ENCODE measurements at places on chromosomes 16 and 17. TPM values are rescaled to one million over a fixed set of nuclear protein-coding genes. Genes with fewer than 3 reads are reported as not detected.

Gene PRKCA
- polyA plus RNA-seq = 4.9 TPM

Gene MT1F
- polyA plus RNA-seq = 42.4 TPM

Gene TRIM65
- 29.6 TPM for polyA plus RNA-seq

Gene CHST4
- not detected for polyA plus RNA-seq

Gene MYH1
- polyA plus RNA-seq = not detected

All from naive thymus-derived CD4-positive, alpha-beta T cell (primary cell).